ENCODE measurements at places on chromosomes 7 and 10. TPM values are rescaled to one million over a fixed set of nuclear protein-coding genes. Genes with fewer than 3 reads are reported as not detected.

The CREM gene
- total RNA-seq, result 53.2 TPM

The SLC39A12 gene
- not detected for total RNA-seq

DNA sequence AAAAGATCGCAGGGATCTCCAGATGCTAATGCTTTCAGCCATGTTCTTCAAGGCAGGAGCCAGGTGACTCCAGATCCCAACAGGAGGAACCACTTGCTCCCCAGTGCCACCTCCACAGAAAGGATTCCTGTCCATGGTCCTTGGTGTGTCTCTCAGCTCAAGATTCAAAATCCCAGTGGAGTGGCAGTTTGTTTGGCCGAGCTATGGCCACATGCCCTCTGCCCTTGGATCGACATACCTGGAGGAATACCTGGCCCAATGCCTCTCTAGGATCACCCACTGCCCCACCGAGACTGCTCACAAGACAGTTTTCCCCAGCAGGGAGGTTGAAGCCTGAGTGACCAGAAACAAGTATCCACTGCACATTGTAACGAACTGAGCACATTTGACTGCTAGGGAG, 3.9 kb upstream of the GPRIN2 start:
- H3K27me3 ChIP-seq, result peaks cover 16% of the 10 kb centered on the region
- H3K36me3 ChIP-seq, result no peaks in the 10 kb centered on the region
- no peak overlapping the region for H3K27ac ChIP-seq
- no peak overlapping the region for H3K4me3 ChIP-seq
- no peak for DNase-seq

DNA sequence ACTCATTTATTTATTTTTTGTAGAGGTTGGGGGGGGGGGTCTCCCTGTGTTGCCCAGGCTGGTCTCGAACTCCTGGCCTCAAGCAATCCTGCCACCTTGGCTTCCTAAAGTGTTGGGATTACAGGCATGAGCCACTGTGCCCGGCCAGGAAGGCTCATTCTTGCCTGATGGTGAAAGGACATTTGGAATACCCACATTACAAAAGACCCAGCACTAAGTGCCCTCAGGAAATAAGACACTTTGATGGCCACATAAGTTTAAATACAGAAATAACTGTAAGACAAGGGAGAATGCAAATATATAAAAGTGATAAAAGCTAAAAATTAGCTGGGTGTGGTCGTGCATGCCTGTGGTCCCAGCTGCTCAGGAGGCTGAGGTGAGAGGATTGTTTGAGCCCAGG, 8.0 kb upstream of the SERPINE1 start:
- H3K27ac ChIP-seq, result peak overlapping the region; percentile 40
- no peaks in the 10 kb centered on the region for H3K36me3 ChIP-seq
- H3K4me3 ChIP-seq, result no peak overlapping the region
- peaks cover 18% of the 10 kb centered on the region for H3K4me1 ChIP-seq
- no peaks in the 10 kb centered on the region for H3K27me3 ChIP-seq

- H3K4me3 ChIP-seq, result no peak overlapping the region
- no peaks in the 10 kb centered on the region for H3K36me3 ChIP-seq
- DNase-seq, result no peak
- no peak overlapping the region for H3K27ac ChIP-seq
- H3K4me1 ChIP-seq, result no peaks in the 10 kb centered on the region
These were observed 123.5 kb upstream of the BMPER start for GRCh38 chr7:33781796-33782195.

DNA sequence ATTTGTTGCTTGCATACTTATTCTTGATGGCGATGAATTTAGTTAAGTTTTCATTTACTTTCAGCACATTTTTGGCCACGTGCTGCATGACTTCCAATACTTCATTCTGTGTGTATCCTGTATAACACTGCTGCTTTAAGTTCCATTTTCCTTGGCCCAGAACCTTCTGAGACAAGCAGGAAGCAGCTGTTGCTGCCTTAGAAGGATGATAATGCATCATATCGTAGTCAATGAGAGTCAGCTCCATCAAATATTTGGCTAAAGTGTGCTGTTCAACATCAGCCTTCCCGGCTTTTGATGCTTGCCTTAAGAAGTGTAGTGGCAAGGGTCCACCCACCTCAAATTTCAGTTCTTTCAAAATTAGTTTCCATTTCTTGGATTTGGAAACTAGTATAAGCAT, 59.2 kb upstream of the GLCCI1 start:
- H3K27ac ChIP-seq, result no peak overlapping the region
- no peaks in the 10 kb centered on the region for H3K36me3 ChIP-seq
- H3K4me1 ChIP-seq, result peaks cover 5% of the 10 kb centered on the region
- H3K4me3 ChIP-seq, result no peak overlapping the region
- no peaks in the 10 kb centered on the region for H3K27me3 ChIP-seq

DNA sequence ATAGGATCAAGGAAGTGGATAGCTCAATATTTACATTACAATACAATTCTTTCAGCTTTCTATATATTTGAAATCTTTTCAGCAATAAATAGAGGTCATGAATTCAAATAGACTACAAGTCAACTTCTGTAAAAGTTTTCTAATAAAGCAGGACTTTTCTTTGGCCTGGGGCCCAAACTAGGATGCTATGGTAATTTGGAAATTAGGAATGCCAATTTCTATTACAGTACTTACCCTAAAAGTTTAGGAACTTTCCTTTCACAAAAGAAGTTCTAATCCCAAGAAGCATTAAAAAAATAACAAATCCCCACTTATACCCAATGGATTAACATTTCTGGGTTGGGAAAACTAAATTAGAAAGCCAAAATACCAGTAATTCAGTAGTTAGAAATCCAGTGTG, 40.5 kb downstream of the SLC39A12 start:
- H3K4me3 ChIP-seq, result no peak overlapping the region
- no peaks in the 10 kb centered on the region for H3K36me3 ChIP-seq
- H3K4me1 ChIP-seq, result no peaks in the 10 kb centered on the region
- H3K27me3 ChIP-seq, result no peaks in the 10 kb centered on the region

- no peaks in the 10 kb centered on the region for H3K36me3 ChIP-seq
- H3K27me3 ChIP-seq, result no peaks in the 10 kb centered on the region
- DNase-seq, result no peak
- no peak overlapping the region for H3K27ac ChIP-seq
These were observed 52.3 kb downstream of the RBM20 start for GRCh38 chr10:110696436-110696835.
